ENCODE measurements at places on chromosomes 4 and X.

GRCh38 chr4:148445071-148445859, 3.1 kb upstream of the NR3C2 start:
- peak; percentile 63 for DNase-seq

- no peak for DNase-seq
Observed at GRCh38 chrX:45591650-45592049, 391.0 kb upstream of the DIPK2B start.

DNA sequence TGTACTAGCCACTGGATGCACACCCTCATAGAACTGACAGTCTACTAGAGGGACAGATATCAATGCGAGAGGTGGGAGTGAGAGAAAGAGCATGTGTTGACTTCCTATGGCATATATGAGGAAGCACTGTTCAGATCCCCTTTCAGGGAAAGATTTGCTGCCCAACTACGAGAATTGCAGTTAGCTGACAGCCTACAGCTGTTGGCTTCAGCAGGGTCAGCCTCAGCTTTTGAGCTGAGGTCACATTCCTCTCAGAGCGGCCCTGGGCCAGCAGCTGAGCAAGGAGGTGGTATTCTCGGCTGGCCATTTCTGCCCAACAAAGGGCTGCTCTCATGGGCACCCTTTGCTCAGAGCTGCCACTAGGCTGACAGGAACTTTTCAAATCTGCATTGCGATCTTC, 580.2 kb downstream of the MID1IP1 start:
- DNase-seq = no peak

DNA sequence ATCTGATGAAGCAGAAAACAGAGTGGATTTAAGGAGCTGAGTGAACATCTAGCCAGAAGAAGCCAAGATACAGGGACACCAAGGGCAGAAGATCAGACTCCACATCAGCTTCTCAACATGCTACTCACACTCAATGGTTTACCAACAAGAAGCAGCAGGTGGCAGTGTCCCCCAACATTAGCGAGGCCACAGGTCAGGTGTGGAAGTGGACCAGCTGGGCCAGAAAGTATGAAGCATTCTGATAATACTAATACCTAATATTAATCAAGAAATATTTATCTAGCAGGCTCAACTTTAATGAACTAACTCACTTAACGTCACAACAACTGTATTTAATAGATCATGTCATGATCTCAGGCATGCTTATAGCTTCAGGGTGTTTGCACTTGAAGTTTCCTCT, 73.4 kb upstream of the TTC29 start:
- peak; percentile 36 for DNase-seq

Data from stimulated activated CD4-positive, alpha-beta T cell treated with anti-CD3 and anti-CD28 coated beads, Interleukin-12 subunit alpha, Interleukin-12 subunit beta, amount 100 ng/mL, for 4 hours (primary cell).